NT2/D1 (cell line): ENCODE measurements at places on chromosomes 13 and 19.

DNA sequence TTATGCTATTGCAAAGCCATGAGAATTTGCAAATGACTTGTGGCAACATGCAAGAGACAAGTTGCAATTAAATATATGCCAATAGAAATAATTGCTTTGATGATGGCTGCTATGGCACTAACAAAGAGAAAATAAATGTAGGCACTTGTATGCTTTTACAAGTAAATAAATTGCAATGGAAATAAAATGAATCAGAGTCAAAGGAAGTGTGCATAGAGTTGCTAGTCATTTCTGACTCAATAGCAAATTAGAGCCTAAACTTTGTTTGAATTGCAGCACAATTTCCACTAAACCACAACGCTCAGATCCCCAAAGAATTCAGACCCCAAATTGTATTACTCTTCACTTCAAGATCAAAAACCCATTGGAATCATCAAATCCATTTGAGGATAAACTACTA lies 792.1 kb upstream of the ARGLU1 start:
- no peak for DNase-seq

DNA sequence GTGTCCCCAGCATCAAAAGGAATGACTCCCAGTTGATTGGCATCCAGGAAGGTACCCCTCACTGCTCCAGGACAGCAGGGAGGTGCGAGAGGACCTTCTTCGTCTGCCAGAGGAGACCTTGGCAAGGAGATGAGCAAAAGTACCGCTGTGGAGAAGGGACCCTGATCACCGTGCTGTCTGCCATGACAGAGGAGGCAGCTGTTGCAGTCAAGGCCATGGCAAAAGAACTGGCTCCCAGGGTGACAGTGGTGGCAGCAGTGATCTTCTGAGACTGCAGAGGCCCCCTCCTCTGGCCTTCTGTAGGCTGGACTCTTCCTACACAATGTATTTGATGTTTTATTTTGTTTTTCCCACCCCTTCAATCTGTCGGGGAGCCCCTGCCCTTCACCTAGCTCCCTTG lies 32.0 kb downstream of the NKPD1 start:
- DNase-seq = no peak

DNA sequence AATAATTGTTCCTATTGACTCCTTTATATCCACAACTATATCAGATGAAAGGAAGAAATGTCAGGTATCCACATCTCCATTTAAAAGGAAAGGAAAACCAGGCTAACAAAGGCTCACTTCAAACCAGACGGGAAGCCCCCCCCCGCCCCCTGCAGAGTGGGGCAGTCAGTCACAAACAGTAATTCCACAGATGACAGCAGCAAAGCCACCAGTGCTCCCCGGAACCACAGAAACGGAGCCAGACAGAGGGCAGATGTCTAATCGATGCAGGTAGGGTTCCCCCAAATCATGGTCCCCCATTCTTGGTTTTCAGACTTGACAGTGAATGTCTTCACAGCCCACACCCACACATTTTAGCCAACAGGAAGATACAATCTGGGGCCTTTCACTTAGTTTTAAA lies 100.8 kb downstream of the STK24 start:
- no peak for DNase-seq

DNA sequence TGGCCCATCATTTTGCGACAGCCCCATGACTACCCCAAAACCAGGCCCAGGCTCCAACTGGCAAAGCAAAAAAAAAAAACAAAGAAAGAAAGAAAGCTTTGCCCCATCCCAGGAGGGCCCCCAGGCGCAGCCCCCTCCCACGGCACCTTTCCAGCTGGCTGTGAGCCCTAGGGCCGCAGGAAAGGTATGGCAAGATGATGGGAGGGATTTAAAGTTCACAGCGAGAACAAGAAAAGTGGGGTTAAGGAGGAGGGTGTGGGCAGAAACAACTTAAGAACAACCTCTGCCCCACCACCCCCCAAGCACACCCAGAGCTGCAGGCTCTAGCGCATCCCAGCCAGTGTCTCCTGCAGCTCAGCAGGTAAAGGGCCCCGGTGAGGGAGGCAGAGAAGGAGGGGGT lies at the start of gene CYP2F1:
Gene CYP2F1, plus strand, starts transcription at position 301 of the 400 bp plus-strand sequence. CDS start 1,757 bp downstream, outside the sequence.
- no peak for DNase-seq

DNA sequence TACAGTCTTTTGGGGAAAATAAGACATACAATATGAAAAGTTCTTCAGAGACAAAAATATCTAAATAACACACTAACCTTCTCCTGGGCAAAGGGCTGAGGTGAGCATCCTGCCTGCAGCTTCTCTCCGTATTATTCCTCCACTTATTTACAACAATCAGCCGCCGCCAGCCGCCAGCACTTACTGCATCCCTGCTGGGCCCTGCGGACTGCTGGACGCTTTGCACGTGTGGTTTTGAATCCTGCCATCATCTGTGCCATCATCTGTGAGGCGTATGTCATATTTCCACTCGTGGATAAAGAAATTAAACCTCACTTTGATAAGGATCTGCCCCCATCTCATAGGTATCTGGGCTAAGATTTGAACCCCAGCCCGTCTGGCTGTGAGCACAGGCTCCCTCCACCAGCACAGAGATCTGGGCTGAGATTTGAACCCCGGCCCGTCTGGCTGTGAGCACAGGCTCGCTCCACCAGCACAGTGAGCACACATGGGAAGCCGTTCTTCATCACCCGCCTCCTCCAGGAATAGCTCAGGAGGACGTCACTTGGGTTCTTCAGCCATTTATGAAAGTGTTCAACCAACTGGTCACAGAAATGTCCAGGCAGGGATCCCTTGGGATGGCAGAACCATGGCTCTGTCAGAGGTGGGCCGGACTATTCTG lies 35.2 kb upstream of the TUBGCP3 start:
- DNase-seq = no peak

DNA sequence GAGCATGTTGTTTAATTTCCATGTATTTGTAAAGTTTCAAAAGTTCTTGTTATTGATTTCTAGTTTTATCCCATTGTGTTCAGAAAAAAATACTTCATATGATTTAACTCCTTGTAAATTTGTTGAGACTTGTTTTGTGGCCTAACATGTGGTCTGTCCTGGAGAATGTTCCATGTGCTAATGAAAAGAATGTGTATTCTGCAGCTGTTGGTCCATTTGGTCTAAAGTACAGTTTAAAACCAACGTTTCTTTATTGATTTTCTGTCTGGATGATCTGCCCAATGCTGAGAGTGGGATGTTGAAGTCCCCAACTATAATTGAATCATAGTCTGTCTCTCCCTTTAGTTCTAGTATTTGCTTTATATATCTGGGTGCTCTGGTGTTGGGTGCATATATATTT lies 34.9 kb upstream of the TPP2 start:
- no peak for DNase-seq
